ENCODE measurements at places on chromosomes 12 and 14. TPM values are rescaled to one million over a fixed set of nuclear protein-coding genes. Genes with fewer than 3 reads are reported as not detected.

DNA sequence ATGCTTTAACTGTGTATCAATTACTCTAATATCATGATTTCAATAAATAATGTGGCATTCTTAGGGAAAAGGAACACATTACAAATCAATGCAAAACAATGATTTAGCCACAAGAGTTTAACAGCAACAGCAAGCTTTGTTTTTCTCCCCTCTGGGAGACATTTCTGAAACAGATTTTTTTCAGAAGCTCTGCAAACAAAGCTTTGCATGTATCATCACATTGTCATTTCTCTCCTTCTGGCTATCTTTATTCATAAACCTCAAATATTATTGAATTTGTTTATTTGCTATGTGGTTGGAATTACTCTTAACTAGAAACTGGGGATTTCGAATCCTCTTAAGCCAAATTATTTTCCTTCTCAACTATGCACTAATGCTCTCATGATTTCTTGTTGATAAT, 278.4 kb upstream of the ATXN7L3B start:
- DNase-seq = no peak

GRCh38 chr12:57477710-57478681, 1.7 kb downstream of the ARHGAP9 start:
- no peak for DNase-seq

Gene TROAP
- polyA plus RNA-seq = 16.4 TPM

Gene GDF3
- polyA plus RNA-seq = 0.96 TPM

All from left renal pelvis (tissue), 4 donors.